ENCODE measurements at places on chromosomes 16 and 17.

- no peak for DNase-seq
Observed at GRCh38 chr17:78724999-78725398, 57.1 kb downstream of the CYTH1 start.

DNA sequence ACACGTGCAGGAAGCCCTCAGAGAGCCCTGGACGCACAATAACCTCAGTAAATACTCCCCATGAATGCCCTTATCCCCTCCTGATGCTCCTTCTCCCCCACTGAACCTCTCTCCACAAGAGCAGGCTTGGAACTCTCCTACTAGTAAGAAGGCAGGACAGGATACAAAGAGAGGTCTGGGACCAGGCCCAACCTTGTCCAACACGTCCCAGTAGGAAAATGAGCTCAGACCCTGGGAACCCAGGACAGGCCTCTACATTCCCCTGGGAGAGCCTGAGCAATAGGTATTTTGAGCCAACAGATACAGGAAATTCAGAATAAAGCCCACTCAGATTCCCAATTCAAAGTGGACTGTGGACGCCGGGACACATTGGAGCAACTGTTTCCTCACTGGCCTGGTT lies 19.2 kb downstream of the ZNF423 start:
- no peak for DNase-seq

GRCh38 chr17:43402078-43402477 lies 3.3 kb downstream of the ARL4D start:
- DNase-seq, result no peak

- peak; percentile 37 for DNase-seq
Observed at GRCh38 chr16:24689128-24689527, 40.3 kb upstream of the TNRC6A start.

GRCh38 chr16:1757714-1758461 lies 13.5 kb downstream of the NME3 start:
- DNase-seq, result no peak

Measured in A172 (cell line).